Activated CD4-positive, alpha-beta T cell treated with anti-CD3 and anti-CD28 coated beads, Interleukin-2, amount 10 ng/mL, durations not matched to agents 7 days and 5 days (primary cell): ENCODE measurements at places on chromosomes 7 and 10.

GRCh38 chr10:49187044-49187484, 1.1 kb downstream of the TMEM273 start:
- no peak for DNase-seq

- DNase-seq: no peak
These were observed 20.8 kb upstream of the CDK1 start for GRCh38 chr10:60757420-60757895.

- DNase-seq: no peak
These were observed 181.8 kb upstream of the CACNA2D1 start for GRCh38 chr7:82625377-82625776.

DNA sequence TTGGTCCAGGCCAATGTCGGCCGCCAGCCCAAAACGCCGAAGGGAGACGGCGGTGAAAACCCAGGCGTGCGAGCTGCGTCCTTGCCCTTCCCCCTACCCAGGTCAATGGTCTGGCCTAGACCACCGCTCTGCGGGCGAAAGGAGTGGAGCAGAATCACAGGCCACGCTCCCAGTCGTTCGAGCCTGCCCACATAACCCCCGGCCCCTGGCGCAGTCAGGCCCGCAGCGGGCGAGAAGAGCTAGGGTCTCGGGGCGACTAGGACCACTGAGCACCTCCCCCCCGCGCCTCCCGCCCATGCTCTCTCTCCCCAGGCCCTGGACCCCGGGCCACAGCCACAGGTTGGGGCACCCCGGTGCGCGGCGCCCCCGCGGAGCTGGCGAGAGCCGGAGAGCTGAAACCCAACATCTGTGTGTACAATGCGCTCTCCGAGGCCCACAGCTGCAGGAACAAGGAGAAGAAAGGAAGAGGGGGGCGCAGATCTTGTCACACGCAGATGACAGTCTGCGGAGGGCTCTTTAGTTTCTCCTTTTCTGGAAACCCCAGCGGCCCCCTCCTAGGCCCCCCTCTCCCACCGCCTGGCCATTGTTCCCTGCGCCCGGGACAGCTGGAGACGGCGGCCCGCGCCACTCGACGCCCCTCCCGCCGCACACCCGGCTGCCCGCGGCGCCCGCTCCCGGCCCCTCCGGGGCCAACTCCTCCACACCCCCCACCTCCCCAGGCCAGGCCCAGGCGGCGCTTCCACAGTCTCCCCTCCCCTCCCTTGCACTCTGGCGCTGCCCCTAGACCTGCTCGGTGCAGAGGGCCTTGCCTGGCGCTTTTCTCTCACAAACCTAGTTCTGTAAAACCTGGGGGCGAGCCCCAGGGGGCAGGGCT, 355.0 kb downstream of the DNAJB6 start:
- no peak for DNase-seq

- no peak for DNase-seq
These were observed 22.6 kb downstream of the KCNMA1 start for GRCh38 chr10:77614778-77615625.

- DNase-seq: no peak
These were observed 48.3 kb upstream of the PAX2 start for GRCh38 chr10:100697070-100697469.

GRCh38 chr10:33791272-33791660, 456.8 kb upstream of the NRP1 start:
- DNase-seq: no peak

GRCh38 chr7:117995850-117996650, 122.8 kb upstream of the CTTNBP2 start:
- no peak for DNase-seq

- DNase-seq: no peak
These were observed 2.6 kb upstream of the PPIA start for GRCh38 chr7:44793919-44794318.

DNA sequence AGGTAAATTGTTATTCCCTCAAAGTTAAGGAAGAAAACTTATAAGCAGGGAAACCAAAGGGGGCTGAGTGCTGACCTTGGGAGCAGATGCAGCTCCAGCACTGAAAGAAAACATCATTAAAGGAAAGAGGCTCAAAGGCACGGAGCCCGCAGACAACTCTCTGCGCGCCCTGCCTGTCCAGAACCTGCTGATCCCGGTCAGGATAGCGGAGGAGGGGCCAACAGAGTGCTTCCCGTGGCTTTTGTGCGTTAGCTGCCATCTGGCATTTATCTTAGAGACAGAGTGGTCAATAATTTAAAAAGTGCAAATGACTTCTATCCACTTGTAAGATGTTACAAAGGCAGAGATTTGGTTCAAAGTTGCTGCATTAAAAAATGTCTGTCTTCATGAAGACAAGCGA, 162.1 kb downstream of the FANK1 start:
- DNase-seq: no peak

- no peak for DNase-seq
These were observed 641.8 kb upstream of the FOXK1 start for GRCh38 chr7:4040109-4040928.

GRCh38 chr7:90710466-90710850, 114.3 kb downstream of the CDK14 start:
- DNase-seq: no peak

GRCh38 chr7:105600720-105601550, 19.6 kb upstream of the EFCAB10 start:
- DNase-seq: no peak

GRCh38 chr7:38685851-38686250, 54.7 kb upstream of the AMPH start:
- DNase-seq: no peak

GRCh38 chr7:80028717-80029116, 105.9 kb upstream of the GNAI1 start:
- DNase-seq: no peak
